Left cardiac atrium (tissue), 4 donors: ENCODE measurements at places on chromosomes 1 and 21. TPM values are rescaled to one million over a fixed set of nuclear protein-coding genes. Genes with fewer than 3 reads are reported as not detected.
A peak's percentile ranks its signal among the peaks of the same experiment; 100 is the strongest.

DNA sequence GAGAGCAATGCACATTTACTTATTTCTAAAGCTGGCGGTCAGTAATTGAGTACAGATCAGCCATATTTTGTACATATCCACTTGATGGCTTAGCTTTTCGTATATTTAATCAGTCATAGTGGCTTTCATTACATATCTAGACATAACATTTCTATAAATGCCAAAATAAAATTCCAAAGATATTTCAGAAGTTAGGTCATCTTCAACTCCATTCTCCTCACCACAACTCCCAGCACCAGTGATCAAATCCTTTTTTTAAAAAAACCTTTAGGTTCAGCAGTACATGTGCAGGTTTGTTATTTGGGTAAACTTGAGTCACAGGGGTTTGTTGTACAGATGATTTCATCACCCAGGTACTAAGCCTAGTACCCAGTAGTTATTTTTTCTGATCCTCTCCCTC lies 53.9 kb upstream of the GNG4 start:
- no peak for DNase-seq

- no peak for DNase-seq
These were observed 46.1 kb upstream of the LIN9 start for GRCh38 chr1:226355016-226355415.

Gene FNBP1L
- total RNA-seq: 20.9 TPM

- DNase-seq: no peak
These were observed 1.5 kb upstream of the CD160 start for GRCh38 chr1:145717833-145718232.

- DNase-seq: no peak
These were observed 416.2 kb upstream of the ADGRL4 start for GRCh38 chr1:79422726-79423125.

- DNase-seq: no peak
These were observed 9.1 kb downstream of the BCL9 start for GRCh38 chr1:147550302-147550937.

GRCh38 chr1:230868736-230869385 lies 540 bp upstream of the C1orf198 start:
- peak; percentile 71 for DNase-seq

DNA sequence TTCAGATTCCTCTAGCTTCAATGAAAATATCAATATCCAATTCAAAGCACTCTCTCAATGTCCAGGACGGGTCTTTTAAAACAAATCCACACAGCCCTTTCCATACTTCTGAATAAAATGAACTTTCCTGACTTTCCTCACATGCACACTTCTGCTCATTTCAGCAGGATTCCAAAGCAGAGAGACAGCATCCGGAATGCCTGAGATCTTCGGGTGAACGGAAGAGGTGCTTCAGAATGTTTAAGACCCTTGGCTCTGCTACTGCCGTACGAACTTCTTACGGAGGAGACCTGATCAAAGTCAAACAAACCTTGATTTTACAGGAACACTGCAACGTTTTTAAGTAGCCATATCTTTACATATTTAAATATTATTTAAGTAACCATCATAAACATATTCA lies 245.7 kb downstream of the PTBP2 start:
- no peak for DNase-seq
